ENCODE measurements at places on chromosomes 6 and 20.
A peak's percentile ranks its signal among the peaks of the same experiment; 100 is the strongest.

- DNase-seq: peak; percentile 96
These were observed 67.4 kb downstream of the MOXD1 start for GRCh38 chr6:132333639-132334520.

DNA sequence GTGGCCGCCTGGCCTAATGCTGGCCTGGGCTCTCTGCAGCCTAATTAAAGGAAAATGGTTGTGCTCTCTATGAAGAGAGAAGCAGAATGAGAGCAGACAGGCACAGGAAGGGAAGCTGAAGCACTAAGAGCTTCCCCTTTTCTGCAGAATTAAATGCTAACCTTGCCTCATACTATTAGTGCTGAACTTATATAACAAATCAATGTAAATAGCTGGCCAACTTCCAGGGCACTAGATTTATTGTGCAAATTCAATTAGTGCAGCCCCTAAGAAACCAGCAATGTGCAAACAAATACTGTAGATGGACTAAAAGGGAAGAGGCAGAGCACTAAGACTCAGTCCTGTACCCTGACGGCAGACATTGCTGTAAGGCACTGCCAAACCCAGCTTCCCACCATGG, 36.1 kb upstream of the INSM1 start:
- DNase-seq: no peak

GRCh38 chr6:168029459-168030217, 32.2 kb downstream of the KIF25 start:
- DNase-seq: no peak

DNA sequence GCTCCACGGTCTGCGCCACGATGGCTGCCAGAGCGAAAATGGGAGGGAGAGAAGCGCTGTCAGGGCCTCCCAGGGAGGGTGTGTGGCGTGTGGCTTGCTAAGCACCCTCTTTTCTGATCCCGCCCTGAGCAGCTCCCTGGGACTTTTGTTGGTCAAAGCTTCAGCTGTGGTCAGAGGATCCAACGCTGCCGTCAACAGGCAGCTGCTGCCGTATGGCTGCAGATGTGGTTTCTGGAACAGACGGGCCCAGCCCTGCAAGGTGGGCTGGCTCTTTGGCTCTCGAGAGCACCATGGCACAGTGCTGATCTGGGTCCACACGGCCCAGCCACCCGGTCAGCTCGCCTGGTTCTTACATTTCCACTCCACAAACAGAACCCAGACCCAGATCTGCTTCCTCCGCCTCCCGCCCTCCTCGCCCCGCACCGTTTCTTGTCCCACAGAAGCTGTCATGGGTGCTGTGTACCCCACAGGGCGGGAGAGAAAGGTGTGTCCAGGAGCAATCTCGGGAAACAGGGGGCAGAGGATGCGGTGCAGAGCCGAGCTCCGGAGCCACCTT, 86.0 kb upstream of the BHLHE23 start:
- no peak for DNase-seq

DNA sequence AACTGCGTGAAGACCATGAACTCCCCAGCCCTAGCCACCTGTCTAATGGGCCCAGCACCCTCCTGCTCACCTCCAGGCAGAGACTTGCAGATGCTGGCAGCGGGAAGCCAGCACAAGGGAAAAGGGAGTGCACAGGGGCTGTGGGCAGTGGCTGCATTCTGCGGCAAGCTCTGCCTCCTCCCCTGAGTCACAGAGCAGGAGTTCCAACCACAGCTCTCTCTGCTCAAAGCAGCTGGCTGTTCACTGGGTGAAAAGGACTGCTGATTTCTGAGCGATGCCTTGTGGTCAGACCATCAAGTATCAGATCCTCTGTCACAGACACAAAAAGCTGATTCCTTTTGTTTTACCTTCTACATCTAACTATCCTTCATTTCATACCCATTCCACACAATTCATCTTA, 10.5 kb downstream of the NKX2-2 start:
- DNase-seq: peak; percentile 41

DNA sequence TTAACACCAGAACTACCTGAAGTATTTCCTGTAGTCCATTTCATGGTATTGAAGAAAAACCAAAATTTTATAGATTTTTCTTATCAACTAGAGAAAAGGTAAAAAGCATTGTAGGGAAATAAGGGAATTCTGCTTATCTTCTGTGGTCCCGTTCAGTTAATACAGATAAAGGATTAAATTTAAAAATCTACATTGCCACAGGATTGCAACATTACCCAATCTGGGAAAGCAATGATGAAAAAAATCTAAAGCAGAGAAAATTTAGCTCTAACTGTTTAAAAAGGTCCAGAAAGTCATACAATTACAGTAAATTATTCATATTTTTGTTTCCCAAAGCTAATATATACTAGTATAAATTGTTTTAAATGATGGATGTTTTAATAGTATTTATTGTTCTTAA, 18.0 kb downstream of the POLH start:
- DNase-seq: no peak

DNA sequence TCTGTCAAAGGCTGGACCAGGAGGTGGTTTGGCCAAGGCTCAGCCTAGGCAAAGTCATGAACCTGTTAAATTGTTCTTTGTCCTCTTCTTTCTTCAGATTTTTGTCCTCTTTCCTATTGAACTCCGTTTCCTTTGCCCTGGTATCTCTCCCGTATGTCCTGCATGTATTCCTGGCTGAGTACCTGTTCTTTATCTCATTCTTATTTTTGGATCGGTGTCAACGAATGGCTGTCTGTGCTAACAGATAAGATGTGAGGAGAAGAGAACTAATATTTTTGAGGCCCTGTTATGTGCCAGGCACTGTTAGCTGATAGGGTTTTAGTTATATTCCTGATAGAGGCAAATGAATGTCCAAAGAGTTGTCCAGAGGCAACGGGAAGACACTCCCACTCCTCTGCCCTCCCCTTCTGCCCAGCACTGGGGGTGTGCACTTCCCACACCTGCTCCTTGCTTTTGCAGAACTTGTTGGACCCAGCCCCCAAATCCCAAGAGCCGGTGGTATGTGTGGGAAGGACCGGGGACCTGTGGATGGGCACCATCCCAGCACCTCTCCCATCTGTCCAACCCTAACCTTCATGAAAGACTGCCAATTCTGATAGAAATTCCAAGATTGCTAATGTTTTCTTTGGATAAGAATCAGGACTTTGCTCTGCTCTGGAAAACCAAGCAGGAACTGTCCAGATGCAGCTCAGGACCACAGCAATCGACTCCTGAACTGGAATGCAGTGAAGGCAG, 20.6 kb downstream of the MMP24OS start:
- no peak for DNase-seq

- DNase-seq: peak; percentile 83
These were observed 7.8 kb downstream of the STX11 start for GRCh38 chr6:144158133-144158532.

DNA sequence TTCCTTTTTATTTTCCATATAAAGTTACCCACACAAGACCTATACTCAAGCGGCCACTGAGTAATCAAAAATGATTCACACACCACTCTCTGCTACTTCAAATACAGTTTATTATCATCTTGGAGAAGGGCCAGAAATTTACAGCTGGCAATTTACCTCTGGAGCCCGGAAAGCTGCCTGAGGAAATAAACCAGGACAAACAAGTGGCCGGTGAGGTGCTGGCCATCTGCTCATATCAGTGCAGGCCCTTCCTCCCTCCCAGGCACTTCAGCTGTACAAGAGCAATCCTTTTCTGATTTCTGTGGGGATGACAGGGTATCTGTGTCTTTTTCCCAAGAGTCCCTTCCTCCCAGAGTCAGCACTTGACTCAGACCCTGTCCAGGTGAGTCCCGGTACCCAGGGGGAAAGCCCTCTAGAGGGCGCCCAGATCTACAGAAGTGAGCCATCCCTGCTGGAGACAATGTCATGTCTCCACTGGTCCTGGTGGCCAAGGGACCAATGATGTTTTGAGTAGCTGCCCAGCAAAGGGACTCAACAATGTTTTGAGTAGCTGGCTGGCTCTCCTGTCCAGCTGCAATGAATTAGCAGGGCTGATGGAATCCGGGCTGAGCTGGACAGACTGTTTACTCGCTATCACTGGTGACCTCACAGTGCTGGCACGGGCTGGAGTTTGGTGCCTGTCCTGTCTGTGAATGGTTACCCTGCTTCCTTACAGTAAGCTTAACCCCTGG, 23.6 kb downstream of the LRP11 start:
- DNase-seq: peak; percentile 74

DNA sequence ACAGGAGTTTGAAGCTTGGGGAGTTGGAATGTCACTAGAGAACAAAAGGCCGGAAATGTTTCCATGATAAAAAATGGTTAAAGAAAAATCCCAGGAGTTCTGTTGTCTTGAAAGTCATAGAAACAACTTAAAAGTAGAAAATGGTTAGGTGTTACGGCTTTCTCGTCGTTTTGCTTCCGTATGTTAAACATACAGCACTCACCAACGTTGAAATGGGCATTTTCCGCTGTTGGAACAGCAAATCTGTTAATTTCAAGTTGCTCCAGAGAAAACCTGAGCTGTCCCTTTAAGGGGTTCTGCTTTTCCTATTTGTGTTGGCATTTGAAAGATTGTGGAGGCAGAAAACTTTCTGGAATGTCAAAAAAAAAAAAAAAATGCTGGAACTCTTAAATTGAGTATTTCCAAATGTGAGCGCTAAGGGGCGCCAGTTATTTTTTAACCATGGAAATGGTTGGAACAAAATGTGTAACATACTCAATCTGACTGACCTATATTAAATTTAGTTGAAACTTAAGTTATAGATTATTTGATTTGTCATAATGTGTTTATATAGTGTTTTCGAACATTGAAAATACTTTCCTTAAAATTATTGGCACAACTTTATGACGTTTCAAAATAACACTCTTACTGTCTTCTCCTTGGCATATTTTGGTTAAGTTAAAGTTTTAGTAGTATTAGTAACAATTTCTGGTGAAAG, 2.2 kb downstream of the QKI start:
- DNase-seq: peak; percentile 92

GRCh38 chr6:165844801-165845364, 181.8 kb upstream of the PDE10A start:
- DNase-seq: no peak

DNA sequence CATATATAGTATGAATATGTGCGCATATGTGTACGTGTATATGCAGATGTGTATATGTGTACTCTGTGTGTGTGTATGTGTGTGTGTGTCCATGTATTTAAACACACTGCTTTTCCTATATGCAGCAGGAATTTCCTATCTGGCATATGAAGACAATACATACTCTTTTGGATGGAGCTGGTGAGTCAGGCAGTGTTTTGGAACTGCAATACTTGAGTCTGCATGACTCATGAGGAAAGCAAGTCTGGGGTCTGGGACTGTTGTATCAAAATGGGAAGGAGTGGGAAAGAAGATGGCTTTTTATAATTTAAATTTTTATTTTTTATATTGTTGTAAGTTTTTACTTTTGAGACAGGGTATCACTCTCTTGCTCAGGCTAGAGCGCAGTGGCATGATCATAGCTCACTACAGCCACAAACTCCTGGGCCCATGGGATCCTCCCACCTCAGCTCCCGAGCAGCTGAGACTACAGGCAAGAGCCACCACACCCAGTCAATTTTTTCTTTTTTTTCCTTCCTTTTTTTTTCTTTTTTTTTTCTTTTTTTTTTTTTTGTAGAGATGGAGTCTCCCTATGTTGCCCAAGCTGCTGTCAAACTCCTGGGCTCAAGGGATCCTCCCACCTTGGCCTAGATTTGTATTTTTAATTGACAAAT, 72.2 kb downstream of the ATXN1 start:
- peak; percentile 83 for DNase-seq

GRCh38 chr6:138107078-138107751, at the start of gene PERP:
Gene PERP, minus strand, starts transcription at chr6:138107419. Its CDS starts 79 bp downstream, at chr6:138107340.
- peak; percentile 38 for DNase-seq

DNA sequence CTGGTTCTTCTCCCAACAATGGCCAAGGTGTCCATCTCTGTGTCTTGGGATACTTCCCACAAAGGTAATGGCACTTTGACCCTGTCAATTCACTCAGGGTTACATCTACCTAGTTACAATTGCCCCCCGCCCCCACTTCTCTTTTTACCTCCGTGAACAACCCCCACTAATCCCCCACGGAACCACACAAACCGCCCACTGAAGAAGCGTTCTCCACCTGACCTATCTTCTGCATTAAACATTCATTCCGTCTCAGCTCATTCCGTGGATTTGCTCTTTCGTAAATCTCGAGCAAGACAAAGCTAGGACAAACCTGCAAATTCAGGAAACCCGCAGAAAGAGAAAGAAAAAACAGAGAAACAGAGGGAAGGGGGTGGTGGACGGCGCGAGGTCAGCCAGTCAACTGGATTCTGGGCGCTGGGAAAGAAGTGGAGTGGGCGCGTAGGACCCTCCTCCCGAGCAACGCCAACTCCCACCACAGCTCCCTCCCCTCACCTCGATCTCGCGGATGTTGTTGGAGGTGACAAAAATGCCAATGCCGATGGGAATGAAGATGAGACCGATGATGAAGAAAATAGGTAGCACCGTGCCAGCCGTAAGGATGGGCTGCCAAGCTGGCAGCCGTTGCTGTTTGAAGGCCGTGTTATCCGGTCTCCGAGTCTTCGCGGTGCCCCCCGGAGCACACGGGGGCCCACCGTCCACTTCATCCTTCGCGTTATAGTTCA, 523 bp downstream of the TMEM30A start:
- peak; percentile 34 for DNase-seq

DNA sequence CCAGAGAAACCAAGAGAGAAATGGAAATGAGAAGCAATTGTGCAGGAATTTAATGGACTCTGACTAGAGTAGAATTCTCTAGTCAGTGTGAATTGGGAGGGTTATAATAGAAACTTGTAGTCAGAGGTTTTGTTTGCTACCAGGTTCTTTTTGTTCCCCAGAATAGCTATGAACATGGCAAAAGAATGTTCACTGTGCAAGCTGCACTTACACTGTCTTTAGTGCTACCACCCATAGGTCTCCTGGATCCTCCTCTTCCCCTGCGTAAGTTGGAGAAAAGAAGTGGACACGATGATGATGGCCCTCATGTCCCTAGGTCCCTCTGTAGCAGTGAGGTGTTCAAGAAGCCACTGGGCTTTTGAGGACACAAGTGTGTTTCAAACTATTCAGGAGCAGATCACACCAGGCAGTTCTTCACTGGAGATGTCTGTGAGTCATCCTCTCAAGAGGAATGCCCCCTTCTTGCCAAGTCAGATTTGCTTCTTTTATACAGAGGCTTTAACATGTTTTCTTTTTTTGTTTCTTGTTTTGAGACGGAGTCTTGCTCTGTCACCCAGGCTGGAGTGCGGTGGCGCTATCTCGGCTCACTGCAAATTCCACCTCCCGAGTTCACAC, 47.6 kb upstream of the SMIM8 start:
- DNase-seq: peak; percentile 75

DNA sequence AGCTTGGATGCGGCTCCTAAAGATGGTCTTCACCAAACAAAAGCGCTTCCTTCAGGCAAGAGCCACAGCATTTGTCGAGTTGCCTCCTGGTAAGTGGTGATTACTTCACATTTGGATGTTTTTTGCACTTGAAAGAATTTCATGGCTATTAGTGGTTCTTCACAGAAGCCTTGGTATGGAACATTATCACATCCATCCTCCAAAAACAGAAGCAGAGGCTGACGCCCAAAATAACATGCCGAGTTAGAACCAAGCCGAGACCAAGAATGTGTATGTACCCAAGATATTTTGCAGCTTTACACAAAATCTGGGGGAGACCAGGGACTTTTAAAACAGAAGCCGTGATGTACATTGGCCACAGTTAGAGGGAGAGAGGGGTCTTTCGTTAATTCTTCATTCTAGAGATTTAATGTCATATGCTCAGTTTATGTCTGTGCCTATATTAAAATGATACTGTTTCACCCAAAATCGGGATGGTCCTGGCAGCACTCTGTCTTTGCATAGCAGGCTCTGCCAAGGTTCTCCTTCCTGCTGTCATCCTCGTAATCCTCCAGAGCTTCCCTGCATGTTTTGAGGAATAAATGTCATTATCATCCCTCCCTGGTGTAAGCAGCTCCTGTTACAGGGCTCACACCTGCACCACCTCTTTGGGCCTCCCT, 109.3 kb downstream of the TMEM242 start:
- DNase-seq: no peak

- peak; percentile 69 for DNase-seq
These were observed 105.0 kb downstream of the PREX1 start for GRCh38 chr20:48722737-48723191.

Measured in cardiac fibroblast (primary cell).